ENCODE measurements at places on chromosomes 16 and 17.

DNA sequence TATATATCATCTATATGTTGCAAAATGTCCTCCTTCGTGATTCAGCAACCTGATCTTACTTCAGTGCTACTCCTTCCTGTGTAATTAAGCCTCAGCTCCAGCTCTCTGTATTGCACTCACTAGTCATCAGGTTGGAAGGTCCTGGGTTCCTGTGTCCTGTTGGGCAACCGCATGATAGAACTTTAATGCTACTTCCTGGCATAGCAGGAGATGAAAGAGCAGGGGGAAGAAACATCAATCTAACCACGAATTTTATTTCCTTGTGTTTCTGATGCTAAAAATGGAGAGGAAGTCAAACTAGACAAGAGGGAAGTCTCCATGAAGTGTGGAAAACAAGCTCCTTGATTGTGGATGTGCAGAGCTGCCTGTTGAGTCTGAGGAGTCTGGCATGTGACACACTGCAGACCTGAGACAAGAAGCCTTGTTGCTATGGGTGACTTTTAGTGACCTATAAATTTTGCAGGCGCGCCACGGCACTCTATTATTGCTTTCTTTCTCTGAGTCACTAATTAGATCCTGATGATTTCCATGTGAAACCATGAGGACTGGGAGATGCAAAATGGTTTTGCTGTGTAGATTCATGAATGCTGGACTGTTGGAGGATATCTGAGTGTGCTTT lies 25.6 kb downstream of the IGSF6 start:
- DNase-seq, result no peak

GRCh38 chr17:80482058-80482318 lies 5.6 kb upstream of the NPTX1 start:
- DNase-seq, result no peak

- no peak for DNase-seq
Measured at GRCh38 chr16:88656291-88656980, 5.6 kb upstream of the CYBA start.

DNA sequence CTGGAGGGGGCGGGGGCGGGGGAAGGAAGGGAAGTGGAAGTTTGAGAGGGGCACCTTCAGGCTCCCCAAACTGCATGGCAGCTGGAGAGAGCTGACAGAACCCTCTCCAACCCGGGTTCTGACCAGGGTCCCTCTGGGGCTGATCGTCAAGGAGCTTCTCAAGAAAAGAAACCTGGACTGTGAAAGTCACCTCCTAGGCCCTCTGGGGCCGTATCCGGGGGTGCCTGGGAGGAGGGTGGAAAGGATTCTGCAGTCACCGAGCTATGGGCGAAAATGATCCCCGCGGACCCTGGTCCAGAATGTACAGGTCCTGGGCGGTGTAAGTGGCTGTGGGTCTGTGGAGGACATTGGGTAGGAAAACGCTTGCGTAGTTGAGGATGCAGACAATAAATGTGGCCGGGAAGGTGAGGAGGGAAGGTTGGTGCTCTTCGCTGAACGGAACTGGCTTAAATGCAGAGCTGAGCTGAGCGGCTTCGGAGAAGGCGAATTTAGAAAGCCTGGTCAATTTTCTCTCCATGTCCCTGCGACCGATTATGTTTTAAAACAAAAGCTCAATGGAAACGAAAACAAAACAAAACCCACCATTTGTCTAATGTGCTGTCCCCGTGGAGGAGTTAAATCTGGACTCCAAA lies 3.6 kb upstream of the LHX1 start:
- no peak for DNase-seq

GRCh38 chr16:71883849-71884638 lies at the start of gene ZNF821:
ZNF821 (minus strand) TSS chr16:71884182; CDS start chr16:71879946, 4,236 bp downstream.
- peak; percentile 54 for DNase-seq

DNA sequence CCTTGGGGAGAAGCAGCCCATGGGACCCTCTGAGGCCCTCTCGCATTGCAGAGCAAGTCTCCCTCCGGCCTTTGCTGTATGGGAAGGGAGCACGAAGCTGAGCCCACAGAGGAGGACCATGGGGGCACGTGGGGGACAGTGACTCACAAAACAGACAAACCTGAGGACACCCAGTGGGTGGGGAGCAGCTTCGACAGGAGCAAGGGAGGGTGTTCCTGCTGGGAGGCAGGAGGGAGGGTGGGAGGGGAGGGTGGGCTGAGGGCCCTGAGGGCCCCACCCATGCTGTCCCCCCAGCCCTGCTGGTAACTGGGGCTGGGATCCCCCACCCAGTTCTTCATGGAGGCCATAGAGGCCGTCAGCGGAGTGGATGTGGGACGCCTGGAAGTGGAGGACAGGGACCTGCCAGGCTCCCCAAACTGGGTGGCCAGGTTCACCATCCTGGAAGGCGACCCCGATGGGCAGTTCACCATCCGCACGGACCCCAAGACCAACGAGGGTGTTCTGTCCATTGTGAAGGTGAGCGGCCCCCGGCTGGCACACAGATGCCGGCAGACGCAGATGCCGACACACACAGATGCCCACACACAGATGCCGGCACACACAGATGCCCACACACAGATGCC lies 12.5 kb downstream of the SLC22A31 start:
- DNase-seq, result no peak

- peak; percentile 20 for DNase-seq
Measured at GRCh38 chr16:56356276-56357240, 68.8 kb downstream of the AMFR start.

DNA sequence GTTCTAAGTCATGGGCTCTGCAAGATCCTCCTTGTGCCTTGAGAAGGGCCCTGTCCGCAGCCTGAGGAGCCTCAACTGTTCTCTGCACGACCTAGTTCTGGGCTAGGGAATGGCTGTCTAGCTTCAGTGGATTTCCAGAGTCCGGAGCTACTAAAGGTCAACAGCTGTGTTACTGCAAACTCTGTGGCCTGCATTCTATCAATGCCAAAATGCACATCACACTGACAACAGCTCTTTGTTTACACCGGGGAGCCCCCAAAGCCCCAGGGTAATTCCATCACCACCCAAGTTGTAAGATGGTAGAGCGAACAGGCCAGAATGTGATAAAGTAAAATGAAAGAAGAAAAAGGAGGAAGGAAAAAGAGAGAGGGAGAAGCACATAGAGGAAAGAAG lies 610.2 kb downstream of the MAF start:
- no peak for DNase-seq

DNA sequence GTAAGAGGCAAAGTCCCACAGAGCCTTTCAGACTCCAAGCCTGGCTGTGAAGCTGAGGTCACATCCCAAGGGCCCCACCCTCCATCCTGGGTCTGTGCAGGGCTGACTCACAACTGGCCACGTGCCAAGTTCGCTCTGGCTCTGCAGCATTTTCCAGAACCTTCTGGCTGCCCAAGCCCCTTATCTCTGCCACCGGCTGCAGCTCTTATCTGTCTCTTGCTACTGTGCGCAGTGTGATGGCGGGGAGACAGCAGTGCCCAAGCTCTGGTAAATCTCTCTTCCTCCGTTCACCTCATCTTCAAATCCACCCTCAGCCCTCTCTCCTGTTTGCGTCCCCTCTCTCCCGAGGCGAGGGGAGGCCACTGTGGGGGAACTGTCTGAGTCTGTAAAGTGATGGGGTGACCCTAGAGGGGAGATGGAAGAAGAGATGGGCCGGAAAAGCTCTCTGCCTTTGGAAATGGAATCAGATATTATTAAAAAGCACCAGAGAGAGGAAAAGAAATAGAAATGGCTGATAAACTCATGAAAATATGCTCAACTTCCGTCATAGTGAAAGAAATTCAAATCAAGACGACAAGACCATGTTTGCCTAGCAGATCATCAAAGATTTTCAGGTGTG lies 162.7 kb upstream of the CDC42EP4 start:
- DNase-seq, result peak; percentile 96

GRCh38 chr16:73473713-73474112 lies 425.8 kb upstream of the ZFHX3 start:
- DNase-seq, result no peak

DNA sequence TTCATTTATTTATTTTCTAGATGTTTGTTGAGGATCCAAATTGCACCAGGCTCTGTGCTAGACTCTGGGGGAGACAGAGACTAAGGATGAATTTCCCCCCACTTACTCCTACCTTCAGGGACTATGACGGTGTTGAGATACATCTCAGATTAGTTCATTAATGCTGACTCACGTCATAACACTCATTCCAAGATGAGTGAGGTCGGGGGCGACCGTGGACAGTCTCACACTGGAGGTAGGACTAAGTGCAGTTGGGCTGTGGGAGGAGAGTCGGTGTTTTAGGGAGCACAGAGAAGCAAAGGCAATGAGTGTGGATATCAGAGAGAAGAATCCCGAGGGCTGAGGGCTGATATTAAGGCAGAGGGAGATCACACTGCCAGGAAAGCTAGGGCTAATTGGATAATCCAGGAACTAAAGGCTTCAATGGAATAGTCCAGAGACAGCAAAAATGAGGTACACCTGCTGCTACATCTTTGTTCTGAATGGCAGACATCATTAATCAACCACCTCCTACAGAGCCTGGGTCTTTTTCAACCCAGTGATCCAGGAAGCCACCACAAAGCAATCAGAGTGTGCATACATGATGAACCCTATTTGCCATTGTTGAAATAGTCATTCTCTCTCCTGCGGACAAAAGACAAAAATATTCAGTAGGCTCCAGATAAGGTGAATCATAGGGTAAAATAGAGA lies 38.6 kb upstream of the CACNG4 start:
- DNase-seq, result no peak

GRCh38 chr16:60310846-60311445 lies 1576.8 kb upstream of the GOT2 start:
- no peak for DNase-seq

- DNase-seq, result no peak
Measured at GRCh38 chr17:32558326-32558955, 71.6 kb downstream of the CDK5R1 start.

DNA sequence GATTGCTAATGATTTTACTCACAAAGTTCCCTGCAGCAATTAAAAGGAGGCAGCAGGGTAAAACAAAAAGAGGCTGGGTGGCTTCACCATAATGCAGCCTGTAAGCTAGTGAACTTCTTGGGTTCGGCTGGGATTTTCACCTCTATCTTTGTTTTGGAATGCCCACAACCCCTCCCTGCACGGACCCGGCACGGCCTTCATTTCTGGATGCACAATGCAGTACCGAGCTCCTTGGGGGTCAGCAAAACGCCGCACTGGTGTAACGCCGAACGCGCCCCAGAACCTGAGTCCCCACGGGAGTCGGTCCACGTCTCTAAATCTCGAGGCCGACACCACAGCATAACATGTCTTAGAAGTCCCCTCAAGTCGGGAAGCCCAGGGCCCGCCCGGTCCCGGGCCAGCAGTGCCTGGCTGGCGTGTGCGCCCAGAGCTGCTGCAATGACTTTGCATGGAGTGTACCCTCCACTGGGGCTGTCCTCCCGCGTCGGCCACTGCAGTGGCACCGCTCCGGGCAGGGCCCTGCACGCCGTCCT lies 759 bp downstream of the UBE2O start:
- no peak for DNase-seq

DNA sequence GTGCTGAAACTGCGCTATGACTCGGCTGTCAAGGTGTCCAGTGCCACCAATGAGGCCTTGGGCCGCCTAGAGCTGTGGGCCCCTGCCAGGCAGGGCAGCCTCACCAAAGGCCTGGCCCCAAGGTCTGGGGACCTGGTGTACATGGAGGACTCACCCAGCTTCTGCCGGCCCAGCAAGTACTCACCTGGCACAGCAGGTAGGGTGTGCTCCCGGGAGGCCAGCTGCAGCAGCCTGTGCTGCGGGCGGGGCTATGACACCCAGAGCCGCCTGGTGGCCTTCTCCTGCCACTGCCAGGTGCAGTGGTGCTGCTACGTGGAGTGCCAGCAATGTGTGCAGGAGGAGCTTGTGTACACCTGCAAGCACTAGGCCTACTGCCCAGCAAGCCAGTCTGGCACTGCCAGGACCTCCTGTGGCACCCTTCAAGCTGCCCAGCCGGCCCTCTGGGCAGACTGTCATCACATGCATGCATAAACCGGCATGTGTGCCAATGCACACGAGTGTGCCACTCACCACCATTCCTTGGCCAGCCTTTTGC lies 25.0 kb downstream of the WNT9B start:
- DNase-seq, result no peak

GRCh38 chr17:27878776-27879562 lies 14.2 kb downstream of the LYRM9 start:
- no peak for DNase-seq
